ENCODE measurements at places on chromosomes 1 and 21.
A peak's percentile ranks its signal among the peaks of the same experiment; 100 is the strongest.

DNA sequence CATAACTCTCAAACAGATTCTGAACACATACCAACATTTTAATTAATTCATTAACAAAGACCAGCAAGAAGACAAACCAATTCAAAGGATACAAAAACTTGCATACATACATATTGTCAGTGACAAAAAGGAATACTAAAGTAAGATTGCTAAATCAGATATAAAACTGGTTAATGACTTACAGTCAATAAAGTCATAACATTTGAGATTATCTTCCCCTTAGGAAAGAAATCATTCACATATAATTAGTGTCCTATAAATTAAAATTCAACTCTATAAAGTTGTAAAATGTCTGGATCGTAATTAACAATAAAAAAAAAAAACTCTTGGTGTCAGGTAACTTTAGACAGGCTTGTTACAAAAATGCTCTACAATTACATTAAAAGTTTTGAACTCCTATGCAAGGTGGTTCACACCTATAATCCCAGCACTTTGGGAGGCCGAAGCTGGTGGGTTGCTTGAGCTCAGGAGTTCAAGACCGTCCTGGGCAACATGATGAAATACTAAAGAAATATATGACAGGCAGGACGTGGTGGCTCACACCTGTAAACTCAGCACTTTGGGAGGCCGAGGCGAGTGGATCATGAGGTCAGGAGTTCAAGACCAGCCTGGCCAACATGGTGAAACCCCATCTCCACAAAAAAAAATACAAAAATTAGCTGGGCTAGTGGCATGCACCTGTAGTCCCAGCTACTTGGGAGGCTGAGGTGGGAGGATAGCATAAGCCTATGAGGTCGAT is 17.7 kb upstream of the RAB3B start:
- no peak for DNase-seq

- no peak for DNase-seq
Observed at GRCh38 chr1:31647106-31647505, 2.4 kb upstream of the PEF1 start.

- DNase-seq = peak; percentile 65
Observed at GRCh38 chr1:64268653-64269557, 65.5 kb downstream of the UBE2U start.

DNA sequence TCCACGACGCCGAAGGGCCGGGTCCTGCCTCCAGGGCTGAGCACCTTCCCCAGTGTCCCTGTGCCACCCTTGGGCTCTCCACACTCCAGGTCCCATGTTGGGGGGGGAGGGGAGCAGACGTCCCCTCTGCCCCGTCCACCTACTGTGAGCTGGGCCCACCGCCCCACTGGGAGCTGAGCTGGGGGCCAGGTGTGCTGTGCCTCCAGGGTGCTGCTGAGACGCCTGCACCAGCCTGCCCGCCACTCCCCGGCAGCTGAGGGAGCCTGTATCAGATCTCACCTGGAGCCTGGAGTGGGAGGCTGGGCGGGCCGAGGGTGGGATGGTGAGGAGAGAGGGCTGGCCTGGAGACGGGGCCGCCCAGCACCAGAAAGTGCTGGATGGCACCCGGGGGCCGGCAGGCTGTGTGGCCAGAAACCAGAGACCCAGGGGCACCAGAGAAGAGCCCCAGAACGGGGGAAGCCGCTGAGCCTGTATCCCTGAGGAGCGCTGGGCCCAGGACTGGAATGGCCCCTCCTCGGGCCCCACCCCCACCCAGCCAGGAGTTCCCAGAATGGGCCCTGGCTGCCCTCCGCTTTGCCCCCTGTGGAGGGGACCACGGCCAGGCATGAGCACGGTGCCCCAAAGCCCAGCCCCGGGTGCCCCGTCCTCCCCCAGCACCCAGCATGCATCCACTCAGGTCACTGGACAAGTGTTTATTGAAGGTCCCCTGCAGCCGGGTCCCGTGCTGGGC is 3.4 kb downstream of the TNFRSF18 start:
- no peak for DNase-seq

DNA sequence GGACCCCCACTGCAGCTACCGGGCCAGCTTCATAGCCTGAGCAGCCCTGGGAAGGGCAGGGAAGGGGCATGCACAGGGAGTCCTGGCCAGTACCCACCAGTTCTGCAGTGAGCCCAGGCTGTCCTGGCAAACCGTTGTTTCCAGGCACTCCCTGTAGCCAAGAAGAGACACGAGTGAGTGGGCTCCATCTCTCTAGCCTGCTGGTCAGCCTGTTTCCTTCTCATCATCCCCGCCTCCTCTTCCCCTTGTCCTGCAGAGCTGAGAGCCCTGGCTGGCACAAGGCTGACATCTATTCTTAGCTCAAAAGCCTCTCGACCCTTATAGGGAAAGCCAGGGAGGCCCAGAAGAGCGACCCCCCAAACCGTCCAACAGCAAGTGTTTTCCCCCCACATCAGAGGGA is 28.7 kb downstream of the COL16A1 start:
- DNase-seq = no peak

All from activated CD4-positive, alpha-beta T cell treated with anti-CD3 and anti-CD28 coated beads, Interleukin-2, amount 50 U/mL, for 24 hours (primary cell).